ENCODE measurements at places on chromosomes 3 and 15.

- DNase-seq, result no peak
Observed at GRCh38 chr3:108239082-108239481, 16.9 kb upstream of the IFT57 start.

GRCh38 chr3:99532246-99532645 is 106.1 kb upstream of the COL8A1 start:
- no peak for DNase-seq

DNA sequence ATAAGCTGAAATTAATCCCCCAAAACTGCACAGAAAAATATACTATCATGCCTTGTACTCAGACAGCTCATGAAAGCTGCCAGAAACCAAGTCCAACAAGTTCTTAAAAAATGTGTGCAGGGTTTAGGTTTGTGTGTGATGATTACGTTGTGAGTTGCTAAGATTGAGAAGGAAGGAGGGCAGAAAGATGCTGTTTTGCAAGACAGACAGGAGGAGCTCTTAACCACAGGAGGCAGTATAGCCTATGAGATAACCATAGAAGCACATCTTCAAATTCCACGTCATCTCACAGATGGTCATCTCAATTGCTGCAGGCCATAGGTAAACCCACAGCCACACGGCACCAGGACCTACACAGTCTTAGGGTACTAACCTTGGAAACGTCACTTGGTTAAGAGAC is 191.9 kb downstream of the STT3B start:
- DNase-seq, result no peak

DNA sequence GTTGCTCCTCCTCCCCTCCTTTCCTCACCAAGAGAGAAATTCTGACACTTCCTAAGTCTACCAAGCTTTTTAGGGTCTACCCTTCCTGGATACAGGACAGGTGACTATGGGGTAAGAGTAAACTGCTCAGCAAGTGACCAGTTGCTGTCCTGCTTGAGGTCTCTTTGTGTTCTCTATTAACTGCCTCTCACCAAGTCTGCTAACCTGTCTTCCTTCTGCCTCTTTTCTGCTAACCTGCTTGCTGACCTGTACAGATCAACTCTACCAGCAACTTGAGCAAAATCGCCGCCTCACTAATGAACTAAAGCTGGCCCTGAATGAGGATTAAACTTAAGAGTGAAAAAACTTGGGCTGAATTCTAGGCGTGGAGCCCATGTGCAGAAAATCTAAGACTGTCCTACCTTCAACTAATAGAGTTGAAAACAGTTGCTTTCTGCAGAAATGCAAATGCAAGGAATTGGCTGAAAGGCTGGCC is 27.1 kb downstream of the TPM1 start:
- no peak for DNase-seq

DNA sequence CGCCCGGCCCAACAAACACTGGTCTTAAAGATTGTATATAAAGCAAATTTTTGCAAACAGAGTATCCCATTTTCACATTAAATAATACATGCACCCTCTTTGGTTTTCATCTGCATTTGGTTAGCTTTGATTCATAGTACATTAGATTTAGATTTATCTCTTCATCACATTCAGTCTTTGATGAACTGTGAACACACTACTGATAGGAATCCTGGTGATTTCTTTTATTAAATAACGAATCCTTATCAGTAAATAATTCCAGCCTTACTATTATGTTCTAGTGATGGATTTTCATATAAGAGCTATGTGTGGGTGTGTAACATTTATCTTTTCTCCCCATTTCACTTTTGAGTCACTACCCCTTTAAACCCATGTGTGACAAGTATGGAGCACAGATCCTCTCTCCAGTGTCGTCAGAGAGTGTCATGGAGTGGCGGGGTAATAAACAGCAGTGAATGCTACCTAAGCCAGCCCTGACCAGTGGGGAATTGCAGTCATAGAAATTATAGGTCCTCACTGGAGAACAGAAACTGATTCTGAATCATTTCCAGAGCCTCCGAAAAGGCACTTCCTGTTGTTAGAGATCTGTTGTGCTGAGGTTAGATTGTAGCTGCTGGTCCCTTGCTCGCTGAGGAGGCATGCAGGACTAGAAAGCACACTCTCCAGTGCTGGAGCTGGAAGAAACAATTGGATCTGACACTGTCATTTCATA is 22.0 kb downstream of the SLC7A14 start:
- DNase-seq, result no peak

- DNase-seq, result no peak
Observed at GRCh38 chr3:127734754-127735473, 62.2 kb downstream of the ABTB1 start.

DNA sequence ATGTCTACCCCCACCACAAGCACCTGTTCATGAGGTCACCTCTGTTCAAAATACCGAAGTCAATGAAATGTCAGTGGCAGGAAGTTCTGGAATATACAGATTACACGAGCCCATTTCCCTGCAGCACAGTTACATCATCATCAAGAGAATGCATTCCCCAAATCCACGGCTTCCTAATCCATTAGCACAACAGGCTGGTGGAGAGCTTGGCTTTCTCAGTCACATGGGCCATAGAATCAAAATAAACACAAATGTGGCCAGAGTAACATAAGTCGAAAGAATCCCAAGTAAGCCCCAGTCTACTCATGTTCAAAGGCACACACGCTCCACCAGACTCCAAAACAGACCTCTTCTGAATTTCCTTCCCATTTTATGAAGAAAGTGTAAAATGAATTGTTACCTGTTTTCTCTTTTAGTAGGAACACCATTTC is 419.3 kb downstream of the MAGI1 start:
- no peak for DNase-seq
